ENCODE measurements at places on chromosomes 1 and 21. TPM values are rescaled to one million over a fixed set of nuclear protein-coding genes. Genes with fewer than 3 reads are reported as not detected.

Gene ATP5PB
- 714 TPM for total RNA-seq

Gene POU3F1
- not detected for total RNA-seq

Gene C1orf74
- 2.0 TPM for total RNA-seq

- DNase-seq: no peak
Measured at GRCh38 chr21:42878678-42878992, 704 bp downstream of the WDR4 start.

GRCh38 chr1:63779338-63780211 is 5.8 kb downstream of the ROR1 start:
- DNase-seq: no peak

GRCh38 chr1:42960122-42960390 is 1.4 kb upstream of the SLC2A1 start:
- no peak for DNase-seq

DNA sequence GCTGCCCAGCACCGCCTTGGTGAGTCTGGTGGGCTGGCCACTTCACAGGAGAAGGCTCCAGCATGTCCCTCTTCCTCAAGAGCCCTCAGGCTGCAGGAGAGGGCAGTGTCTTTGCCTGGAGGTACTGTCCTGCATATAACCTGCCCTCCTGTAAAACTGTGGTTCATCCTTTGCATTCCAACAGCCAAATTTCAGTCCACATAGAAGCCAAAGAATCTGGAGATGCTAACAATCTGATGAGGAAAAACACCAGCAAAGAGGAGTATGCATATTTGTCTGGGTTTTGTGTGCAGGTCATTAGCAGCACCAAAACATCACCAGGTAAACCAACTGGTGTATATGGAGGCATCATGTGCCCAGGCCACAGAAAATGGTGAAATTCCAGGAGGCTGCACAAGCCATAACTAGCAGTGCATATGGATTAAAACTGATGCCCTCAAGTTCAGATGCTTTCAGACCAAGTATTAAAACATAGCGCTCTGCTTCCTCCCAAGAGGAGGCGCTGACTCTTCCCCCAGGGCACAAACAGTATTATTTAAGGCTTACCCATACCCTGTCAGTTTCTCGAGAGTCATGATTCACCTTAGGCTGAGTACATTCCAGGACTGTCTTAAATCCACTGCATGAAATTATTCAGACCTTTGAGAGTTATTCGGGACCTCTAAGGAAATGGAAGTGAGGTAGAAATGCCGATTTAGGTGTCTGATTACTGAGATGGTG is 150.5 kb upstream of the COA6 start:
- DNase-seq: no peak

DNA sequence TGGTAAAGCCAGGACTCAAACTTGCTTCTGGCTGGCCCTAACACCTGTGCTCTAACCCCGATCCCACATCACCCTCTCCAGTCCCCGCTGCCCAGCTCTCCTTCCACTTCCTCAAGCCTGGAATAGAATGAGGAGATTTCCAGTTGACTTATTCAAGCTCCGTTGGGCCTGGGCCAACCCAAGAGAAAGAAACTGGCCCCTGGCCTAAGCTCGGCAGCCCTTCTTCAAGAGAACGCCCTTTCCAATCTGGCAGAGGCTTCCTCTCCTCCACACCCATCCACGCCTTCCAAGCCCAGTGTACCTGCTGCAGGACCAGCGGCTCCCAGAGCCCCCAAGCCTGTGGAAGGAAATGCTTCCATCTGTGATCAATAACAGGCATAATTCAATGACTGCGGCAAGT is 51.9 kb downstream of the LRRN2 start:
- peak; percentile 53 for DNase-seq

DNA sequence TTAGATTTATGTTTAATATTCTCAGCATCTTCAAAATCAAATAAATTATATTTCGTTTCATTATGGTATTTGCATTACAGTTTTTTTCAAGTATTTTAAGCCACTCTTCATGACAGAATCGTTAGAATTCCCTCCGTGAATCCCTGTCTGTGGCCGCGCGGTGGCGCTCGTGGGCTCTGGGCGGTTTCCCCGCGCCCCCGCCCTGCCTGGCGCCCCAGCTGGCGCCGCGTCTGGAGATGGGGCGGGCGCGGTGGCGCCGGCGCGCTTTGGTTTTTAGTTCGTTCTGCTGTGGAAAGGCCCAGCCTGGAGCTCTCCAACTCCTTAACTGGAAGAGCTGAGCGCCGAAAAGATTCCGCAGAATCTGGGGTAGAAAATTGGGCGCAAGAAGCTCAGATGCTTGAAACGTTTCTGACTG is 25.7 kb downstream of the PRMT2 start:
- peak; percentile 80 for DNase-seq

GRCh38 chr1:154931940-154932487 is 4.5 kb downstream of the PMVK start:
- peak; percentile 45 for DNase-seq

GRCh38 chr1:5685446-5686040 is 306.7 kb downstream of the NPHP4 start:
- no peak for DNase-seq

DNA sequence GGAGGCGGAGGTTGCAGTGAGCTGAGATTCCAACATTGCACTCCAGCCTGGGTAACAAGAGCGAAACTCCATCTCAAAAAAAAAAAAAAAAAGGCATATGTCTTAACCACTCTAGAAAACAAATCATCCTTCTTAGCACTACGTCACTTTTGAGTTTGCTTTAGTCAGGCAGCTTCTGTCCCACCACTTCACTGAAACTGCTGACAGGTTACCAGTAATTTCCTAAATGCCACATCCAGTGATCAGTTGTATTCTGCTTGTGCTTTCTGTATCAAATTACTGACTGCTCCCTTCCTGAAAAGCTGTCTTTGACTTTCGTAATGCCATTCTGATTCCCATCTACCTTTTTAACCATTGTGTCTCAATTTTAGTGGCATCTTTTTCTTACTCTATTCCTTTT is 21.7 kb downstream of the RCOR3 start:
- DNase-seq: no peak

All from left ventricle myocardium superior (tissue), 1 donor.